Ascending aorta (tissue), 2 donors: ENCODE measurements at places on chromosomes 2 and 18.

- DNase-seq, result no peak
These were observed 5.3 kb upstream of the PAX3 start for GRCh38 chr2:222303828-222304736.

GRCh38 chr2:96423291-96423690 is 81.9 kb downstream of the NEURL3 start:
- DNase-seq, result no peak

GRCh38 chr2:131556998-131557397 is 29.3 kb downstream of the CCDC74A start:
- no peak for DNase-seq

GRCh38 chr2:70767079-70767698 is 811 bp downstream of the ADD2 start:
- DNase-seq, result no peak

DNA sequence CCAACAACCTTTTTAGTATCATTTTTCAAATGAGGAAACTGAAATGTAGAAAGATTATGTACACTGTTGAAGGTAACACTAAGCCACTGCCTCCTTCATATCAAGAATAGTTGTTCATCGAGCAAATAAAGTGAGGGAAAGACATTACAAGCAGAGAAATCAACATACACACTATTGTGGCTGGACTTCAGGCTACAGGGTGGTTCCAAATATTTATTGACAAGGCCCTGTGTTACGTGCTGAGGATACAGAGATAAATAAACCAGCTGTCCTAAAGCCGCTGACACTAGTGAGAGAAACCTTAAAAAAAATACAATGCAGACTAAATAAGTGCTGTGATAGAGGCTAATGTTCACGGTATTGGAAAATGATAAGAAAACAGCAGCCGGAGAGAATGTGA is 1.9 kb upstream of the LNPK start:
- DNase-seq, result no peak

DNA sequence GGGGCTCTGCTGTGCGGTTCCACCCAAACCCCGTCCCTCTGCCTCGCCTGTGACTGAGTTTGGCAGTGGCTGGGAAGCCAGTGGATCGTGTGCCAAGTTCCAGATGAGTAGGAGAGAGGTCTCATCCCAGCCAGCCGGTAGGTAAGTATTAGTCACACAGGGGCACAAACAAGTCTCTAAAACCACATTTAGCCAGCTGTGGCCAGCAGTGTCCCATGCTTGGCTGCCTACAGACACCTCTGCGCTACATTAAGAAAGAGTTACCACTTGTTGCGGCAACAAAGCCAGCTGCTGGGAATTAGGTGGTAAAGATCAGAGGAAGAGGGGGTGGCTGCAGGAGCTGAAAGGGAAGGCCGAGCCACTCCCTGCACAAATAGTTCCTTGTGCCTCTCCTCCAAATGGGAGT is 81.2 kb downstream of the GATA6 start:
- DNase-seq, result no peak

- DNase-seq, result no peak
These were observed at the start of gene THUMPD2 for GRCh38 chr2:39778775-39779340. THUMPD2 (minus strand) TSS chr2:39779258; CDS start chr2:39779239, 19 bp downstream.

- no peak for DNase-seq
These were observed 1568.6 kb upstream of the NXPH2 start for GRCh38 chr2:140348826-140349225.

DNA sequence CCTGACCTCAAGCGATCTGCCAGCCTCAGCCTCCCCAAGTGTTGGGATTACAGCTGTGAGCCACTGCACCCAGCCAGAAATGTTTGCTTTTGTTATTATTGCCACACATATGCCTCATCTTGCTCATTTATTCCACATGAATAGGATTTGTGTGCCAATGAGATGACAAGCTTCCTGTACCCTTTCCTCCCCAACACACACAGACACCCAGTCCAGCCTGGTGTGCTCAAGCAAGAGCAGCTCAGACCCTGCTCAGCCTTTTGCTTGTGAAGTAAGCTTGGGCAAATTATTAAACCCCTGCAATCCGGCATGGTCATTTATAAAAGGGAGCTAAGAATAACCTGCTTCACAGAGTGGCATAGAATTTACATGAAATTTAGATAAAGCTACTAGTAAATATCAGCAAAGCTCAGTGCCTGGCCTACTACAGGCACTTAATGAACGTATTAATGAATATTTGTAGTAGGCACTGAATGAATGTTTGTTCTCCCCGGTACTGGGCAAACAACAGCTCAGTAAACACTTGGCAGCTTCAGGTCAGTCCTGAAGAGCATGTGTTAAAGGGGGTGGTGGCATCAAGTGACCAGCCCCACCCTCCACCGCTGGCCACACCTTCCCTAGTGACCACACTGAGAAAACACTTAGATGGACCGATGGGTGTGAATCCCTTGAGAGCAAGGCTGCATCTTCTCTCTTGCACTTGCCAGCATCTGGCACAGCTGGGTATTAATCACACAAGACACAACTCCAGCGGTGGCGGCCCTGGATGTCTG is 280.2 kb downstream of the SRBD1 start:
- DNase-seq, result no peak

DNA sequence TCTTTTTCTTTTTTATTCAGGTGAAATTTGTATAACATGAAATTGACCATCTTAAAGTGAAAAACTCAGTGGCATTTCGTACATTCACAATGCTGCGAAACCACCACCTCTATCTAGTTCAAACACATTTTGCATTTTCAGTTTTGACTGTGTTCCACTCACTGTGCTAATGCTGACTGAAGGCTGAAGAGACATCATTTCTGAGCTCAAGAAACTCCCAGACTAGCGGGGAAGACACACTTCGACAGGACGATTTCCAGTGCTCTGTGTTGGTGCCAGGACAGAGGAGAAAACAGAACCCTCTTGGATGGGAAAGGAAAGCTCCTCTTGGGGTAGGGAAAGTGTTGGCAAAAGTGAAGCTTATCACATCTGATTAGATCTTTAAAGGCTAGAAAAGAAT is 44.2 kb upstream of the CBLN2 start:
- DNase-seq, result no peak

GRCh38 chr2:213317929-213318328 is 33.7 kb downstream of the SPAG16 start:
- DNase-seq, result no peak

GRCh38 chr2:54767921-54768320 is 44.5 kb downstream of the EML6 start:
- no peak for DNase-seq

DNA sequence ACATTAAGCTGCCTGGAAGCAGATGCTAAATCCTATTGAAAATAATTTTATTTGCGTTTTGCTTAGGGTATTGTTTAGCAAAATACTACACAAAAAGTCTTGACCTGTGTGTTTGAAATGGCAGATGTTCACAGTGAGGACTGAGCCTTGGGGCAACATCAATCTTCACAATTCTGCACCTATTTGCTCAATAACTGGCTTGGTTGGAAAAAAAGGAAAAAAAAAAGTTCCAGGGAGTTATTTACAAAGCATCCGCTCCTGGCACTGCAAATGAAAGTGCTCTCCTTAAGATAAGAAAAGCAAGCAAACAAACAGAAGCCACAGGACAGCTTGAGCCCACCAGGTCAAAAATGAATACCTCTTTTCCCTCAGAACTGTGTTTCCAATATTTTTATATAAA is 77.7 kb downstream of the MAP2 start:
- no peak for DNase-seq

DNA sequence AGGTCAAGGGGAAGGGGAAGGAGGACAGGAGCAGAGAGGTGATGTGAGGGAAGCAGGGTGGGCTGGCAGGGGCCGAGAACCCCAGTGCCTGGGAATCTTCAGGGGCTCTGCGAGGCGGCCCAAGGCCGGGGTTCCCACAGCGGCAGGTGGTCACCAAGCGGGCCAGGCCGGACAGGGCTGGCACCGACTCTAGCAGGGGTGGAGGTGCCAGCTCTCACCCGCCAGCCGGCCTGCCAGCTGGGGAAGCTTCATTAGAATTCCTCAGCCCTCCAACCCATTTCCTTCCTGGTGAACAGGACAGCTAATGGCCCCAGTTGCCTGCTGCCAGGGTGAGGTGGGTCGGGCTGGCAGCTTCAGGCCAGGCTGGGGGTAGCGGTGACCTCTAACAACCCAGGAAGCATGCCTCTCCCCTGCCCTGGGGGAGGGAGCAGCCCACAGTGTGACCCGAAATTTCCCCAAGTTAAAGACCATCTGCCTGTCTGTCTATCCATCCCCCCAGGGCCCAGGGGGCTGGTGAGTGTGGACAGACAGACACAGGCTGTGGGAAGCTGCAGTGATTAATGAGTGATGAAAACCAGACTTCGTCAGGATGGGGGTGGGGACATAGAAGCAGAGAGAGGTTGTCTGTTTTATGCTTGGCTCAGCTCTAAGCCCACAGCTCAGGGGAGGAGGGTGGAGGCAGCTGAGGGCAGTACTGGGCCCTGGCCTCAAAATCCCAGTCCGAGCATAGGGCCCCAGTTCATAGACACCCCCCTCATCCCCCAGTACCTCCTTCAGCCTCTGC is 144.1 kb downstream of the ZFP36L2 start:
- no peak for DNase-seq

DNA sequence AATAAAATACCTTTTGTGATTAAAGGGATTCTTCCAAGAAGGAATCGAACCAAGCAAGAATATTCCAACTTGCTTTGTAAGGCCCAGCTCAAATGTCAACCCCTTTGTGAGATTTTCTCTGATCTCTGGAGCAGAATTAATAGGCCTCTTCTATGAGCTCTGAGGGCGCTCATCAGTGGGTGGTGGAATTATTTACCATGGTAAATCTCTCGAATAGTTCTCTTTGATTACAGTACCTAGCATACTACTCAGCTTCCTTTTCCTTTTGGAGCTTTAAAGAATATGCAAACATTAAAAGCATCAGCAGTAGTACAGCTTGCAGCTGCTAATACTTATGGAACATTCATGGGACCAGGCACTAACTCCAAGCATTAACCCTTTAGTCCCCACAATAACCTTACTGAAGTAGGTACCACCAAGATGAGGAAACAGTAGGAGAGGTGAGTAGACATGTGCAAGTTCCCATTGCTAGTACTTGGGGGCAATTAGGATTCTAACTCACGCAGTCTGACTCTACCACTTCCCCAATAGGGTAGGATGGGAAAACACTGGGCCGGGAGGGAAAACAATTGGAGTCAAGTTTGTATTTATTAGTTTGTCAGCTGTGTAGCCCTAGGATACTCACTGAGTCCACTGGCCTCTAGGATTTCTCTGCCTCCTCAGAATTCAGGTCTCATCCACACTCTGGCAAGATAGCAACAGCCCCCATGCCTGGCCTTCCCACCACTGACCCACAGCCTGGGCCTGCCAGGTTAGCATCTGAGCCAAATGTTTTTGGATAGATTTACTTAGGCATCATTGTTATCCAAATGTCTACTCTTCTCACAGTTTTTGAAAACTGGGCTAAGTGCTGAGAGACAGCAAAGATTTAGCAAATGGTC is 21.7 kb downstream of the ADD2 start:
- DNase-seq, result no peak

- no peak for DNase-seq
These were observed 22.1 kb downstream of the TNP1 start for GRCh38 chr2:216837740-216838139.

GRCh38 chr2:15893689-15894480 is 46.5 kb upstream of the MYCN start:
- DNase-seq, result no peak

- no peak for DNase-seq
These were observed 138.3 kb downstream of the FAM124B start for GRCh38 chr2:224263571-224264043.
